Endothelial cell (in vitro differentiated cells): ENCODE measurements at places on chromosomes 2 and 18. TPM values are rescaled to one million over a fixed set of nuclear protein-coding genes. Genes with fewer than 3 reads are reported as not detected.

- no peaks in the 10 kb centered on the region for H3K4me1 ChIP-seq
- no peak overlapping the region for H3K27ac ChIP-seq
- no peak for DNase-seq
- H3K27me3 ChIP-seq = no peaks in the 10 kb centered on the region
- no peaks in the 10 kb centered on the region for H3K36me3 ChIP-seq
Observed at GRCh38 chr2:42819160-42819559, 26.8 kb upstream of the HAAO start.

DNA sequence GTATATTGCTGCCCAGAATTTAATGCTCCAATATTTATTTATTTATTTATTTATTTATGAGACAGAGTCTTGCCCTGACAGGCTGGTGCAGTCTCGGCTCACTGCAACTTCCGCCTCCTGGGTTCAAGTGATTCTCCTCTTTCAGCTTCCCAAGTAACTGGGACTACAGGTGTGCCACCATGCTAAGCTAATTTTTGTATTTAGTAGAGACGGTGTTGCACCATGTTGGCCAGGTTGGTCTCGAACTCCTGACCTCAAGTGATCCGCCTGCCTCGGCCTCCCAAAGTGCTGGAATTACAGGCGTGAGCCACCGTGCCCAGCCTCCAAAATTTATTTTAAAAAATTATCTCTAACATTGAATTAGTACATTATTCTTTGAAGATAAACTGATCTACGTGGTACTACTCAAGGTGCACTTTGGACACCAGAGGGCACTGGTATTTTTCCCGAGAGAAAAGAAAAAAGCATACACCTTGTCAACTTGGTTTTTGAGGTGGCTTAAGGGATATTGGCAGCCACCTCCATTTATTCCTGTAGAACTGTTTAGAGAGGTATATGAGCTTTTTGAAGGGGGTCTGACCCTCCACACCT, 1.4 kb upstream of the IDH1 start:
- DNase-seq = no peak
- H3K4me3 ChIP-seq = peak overlapping the region; percentile 89
- no peak overlapping the region for H3K27ac ChIP-seq
- peaks cover 26% of the 10 kb centered on the region for H3K4me1 ChIP-seq

- no peaks in the 10 kb centered on the region for H3K36me3 ChIP-seq
- no peak overlapping the region for H3K27ac ChIP-seq
- peaks cover under 1% of the 10 kb centered on the region for H3K27me3 ChIP-seq
- DNase-seq = no peak
- no peak overlapping the region for H3K4me3 ChIP-seq
Observed at GRCh38 chr2:168470320-168471162, 14.5 kb downstream of the CERS6 start.

DNA sequence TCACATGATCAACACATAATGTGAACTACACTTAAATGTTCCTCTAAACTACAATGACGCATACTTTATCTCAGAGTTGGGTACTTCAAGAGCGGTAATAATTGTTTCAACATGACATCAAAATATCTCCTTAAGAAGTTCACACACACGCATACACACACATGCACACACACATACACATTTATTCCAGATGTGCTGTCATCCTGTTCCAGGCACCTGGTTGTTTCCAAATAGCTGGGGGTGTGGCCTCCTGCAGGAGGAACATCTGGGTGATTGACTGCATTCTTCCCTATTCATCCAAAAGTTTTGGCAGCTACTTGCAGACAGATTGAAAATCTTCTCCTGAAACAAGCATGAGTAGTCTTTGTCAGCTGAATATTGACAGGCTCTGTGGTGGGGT, 37.9 kb upstream of the PIK3C3 start:
- H3K27me3 ChIP-seq = no peaks in the 10 kb centered on the region
- H3K4me3 ChIP-seq = no peak overlapping the region
- H3K36me3 ChIP-seq = no peaks in the 10 kb centered on the region
- no peak overlapping the region for H3K27ac ChIP-seq
- H3K4me1 ChIP-seq = no peaks in the 10 kb centered on the region

GRCh38 chr2:20584399-20585358, 66.2 kb downstream of the HS1BP3 start:
- peaks cover 10% of the 10 kb centered on the region for H3K27me3 ChIP-seq
- no peak overlapping the region for H3K4me3 ChIP-seq
- H3K27ac ChIP-seq = peak overlapping the region; percentile 70
- no peak for DNase-seq
- H3K4me1 ChIP-seq = peaks cover 32% of the 10 kb centered on the region
- no peaks in the 10 kb centered on the region for H3K36me3 ChIP-seq

DNA sequence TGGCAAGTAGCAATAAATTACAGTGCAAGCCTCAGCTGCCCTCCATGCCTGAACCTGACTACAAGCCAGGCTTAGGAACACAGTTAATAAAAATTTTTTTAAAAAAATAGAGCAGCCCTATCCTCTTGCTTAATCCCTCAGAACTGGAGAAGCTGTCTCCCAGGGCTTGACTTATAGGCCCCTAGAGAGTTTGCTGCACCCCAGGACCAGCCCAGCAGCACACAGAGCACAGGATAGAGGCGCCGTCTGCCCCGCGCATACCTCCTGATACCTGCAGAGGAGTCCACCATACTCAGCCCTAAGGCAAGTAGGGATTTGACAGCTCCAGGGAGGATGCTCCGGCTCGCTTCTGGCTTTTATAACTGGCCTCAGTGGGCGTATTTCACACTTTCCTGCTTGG, 548.6 kb upstream of the RAB6C start:
- H3K4me1 ChIP-seq = no peaks in the 10 kb centered on the region
- peaks cover 3% of the 10 kb centered on the region for H3K36me3 ChIP-seq
- H3K27me3 ChIP-seq = peaks cover 8% of the 10 kb centered on the region
- no peak for DNase-seq

DNA sequence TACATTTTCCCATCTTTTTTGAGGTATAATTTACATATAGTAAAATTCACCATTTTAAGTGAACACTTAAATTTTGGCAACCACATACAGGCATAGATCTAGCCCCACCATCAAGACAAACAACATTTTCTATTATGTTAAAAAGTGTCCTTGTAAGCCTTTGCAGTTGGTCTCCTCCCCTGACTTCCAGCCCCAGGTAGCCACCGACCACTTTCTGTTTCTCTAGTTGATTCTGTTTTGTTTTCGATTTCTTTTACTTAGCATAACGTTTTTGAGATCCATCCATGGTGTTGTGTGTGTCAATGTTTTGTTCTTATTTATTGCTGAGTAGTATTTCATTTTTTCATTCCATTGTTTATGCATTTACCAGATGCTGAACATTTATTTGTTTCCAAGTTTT, 135.5 kb upstream of the FOSL2 start:
- no peaks in the 10 kb centered on the region for H3K27me3 ChIP-seq
- H3K36me3 ChIP-seq = no peaks in the 10 kb centered on the region
- H3K4me3 ChIP-seq = no peak overlapping the region
- no peak overlapping the region for H3K27ac ChIP-seq
- DNase-seq = no peak

- no peaks in the 10 kb centered on the region for H3K36me3 ChIP-seq
- no peak overlapping the region for H3K27ac ChIP-seq
- H3K4me1 ChIP-seq = peaks cover 23% of the 10 kb centered on the region
- DNase-seq = no peak
- no peak overlapping the region for H3K4me3 ChIP-seq
Observed at GRCh38 chr2:177207101-177207500, 5.5 kb upstream of the HNRNPA3 start.

DNA sequence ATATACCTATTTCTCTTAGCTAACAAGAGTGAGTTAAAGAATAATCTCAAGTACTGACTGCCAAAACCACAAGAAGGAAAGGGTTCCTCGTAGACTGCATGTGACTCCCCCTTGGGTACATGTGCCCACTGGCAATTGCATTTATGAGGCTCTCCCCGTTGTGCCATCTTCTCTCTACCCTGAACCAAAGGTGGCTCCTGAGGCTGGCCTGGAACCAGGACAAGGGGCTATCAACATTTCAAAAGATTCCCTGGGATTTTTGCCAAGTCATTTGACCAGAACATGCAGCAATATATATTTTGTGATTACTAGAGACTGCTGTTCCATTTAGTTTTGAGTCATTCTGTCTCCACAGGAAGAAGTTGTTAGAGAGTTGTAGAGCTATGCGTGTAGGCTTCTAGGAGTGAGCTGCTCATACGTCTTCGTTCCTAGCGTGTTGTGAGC, 45.8 kb downstream of the LAMA3 start:
- peaks cover 10% of the 10 kb centered on the region for H3K4me1 ChIP-seq
- DNase-seq = no peak
- no peak overlapping the region for H3K4me3 ChIP-seq

DNA sequence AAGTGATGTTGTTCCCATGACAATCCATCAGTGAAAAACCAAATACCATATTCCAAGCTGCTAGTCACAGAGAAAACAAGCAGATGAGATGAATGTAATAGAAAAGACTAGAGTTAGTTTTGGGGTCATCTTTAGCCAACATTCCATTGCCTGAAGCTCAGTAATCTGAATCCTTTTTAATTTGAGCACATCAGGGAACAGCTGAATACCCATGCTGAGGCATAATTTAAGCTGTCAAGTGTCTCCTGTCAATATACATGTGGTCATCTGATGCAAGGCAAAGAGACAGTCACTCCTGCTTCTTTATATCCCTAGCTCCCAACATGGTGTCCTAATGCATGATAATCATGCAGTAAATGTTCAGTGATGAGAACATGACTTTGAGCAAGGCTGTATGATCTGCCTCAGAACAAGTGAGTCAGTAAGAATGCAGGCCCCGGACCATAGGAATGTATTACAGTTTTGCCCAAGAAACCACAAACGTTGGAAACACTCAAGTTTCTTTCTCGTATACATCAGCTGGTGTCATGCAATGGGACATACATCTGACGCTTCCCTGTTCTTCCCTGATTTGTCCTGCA, 48.0 kb downstream of the CDK15 start:
- H3K4me1 ChIP-seq = peaks cover 9% of the 10 kb centered on the region
- H3K36me3 ChIP-seq = no peaks in the 10 kb centered on the region
- DNase-seq = no peak
- no peak overlapping the region for H3K27ac ChIP-seq

FNDC4 gene
- total RNA-seq = 26.4 TPM

DNA sequence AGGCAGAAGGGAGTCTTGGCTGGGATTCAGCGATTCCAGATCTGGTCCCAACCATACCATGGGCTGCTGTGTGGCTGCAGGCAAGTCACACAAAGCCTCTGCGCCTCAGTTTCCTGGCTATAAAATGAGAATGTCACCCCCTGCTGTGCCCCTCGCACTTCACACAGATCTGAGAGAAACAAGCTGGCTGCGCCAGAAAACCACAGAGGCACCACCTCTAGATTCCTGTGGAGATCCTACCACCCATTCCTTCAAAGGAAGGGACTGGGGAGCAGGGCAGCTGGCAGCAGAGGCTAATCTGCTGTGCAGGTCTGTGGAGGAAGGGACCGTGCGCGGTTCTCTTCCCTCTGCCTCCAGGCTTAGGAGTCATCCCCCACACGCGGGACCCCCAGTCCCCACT, 19.8 kb downstream of the NEURL3 start:
- H3K27me3 ChIP-seq = peaks cover 15% of the 10 kb centered on the region
- H3K4me1 ChIP-seq = peaks cover 32% of the 10 kb centered on the region
- no peak for DNase-seq
- H3K4me3 ChIP-seq = no peak overlapping the region
- H3K36me3 ChIP-seq = peaks cover 4% of the 10 kb centered on the region
- no peak overlapping the region for H3K27ac ChIP-seq

DNA sequence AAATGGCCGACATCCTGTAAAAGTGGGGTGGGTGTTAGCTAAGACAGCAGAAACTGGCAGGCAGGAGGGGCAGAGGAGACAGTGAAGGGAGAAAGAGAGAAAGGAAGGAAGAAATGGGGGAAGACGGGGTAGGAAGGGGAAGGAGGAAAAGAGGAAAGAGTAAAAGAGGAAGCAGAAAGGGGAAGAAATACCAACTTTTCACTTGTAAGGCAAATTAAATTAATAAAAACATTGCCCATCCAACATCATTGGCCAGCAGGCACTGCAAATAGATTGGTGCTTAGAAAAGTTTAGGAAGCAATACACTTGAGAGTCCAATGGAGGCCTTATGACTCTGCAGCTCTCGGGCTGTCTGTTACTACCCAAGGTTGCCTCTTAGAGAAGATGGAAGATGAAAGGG, 116.7 kb downstream of the TNS1 start:
- no peak for DNase-seq
- no peak overlapping the region for H3K27ac ChIP-seq
- peaks cover 19% of the 10 kb centered on the region for H3K4me1 ChIP-seq

SERPINB10 gene
- total RNA-seq = not detected

- no peak overlapping the region for H3K27ac ChIP-seq
- H3K4me1 ChIP-seq = peaks cover 18% of the 10 kb centered on the region
- no peaks in the 10 kb centered on the region for H3K36me3 ChIP-seq
- DNase-seq = no peak
- H3K27me3 ChIP-seq = no peaks in the 10 kb centered on the region
Observed at GRCh38 chr2:225471482-225471881, 72.0 kb downstream of the NYAP2 start.

HOXD4 gene
- total RNA-seq = 3.5 TPM

ANKAR gene
- total RNA-seq = 8.5 TPM

DNA sequence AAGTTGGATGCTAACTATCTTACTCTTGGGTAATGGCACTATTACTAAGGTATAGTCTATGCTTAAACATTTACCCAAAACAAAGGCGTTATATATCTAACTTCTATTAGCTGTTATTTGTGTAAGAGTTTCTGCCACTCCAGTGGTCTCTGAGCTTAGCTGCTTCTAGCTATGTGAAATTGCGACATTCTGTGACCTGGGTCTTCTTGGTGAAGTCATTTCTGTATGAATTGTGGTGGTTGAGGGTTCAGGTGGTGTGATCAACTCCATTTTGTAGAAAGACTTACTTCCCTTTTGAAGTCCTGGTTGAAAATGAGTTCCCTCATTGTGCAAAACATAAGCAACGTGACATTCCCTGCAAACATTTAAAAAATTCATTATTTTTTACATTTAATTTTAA, 221.6 kb downstream of the PIK3C3 start:
- no peak for DNase-seq
- no peak overlapping the region for H3K27ac ChIP-seq
- H3K4me1 ChIP-seq = no peaks in the 10 kb centered on the region
- no peaks in the 10 kb centered on the region for H3K27me3 ChIP-seq
- no peak overlapping the region for H3K4me3 ChIP-seq

DNA sequence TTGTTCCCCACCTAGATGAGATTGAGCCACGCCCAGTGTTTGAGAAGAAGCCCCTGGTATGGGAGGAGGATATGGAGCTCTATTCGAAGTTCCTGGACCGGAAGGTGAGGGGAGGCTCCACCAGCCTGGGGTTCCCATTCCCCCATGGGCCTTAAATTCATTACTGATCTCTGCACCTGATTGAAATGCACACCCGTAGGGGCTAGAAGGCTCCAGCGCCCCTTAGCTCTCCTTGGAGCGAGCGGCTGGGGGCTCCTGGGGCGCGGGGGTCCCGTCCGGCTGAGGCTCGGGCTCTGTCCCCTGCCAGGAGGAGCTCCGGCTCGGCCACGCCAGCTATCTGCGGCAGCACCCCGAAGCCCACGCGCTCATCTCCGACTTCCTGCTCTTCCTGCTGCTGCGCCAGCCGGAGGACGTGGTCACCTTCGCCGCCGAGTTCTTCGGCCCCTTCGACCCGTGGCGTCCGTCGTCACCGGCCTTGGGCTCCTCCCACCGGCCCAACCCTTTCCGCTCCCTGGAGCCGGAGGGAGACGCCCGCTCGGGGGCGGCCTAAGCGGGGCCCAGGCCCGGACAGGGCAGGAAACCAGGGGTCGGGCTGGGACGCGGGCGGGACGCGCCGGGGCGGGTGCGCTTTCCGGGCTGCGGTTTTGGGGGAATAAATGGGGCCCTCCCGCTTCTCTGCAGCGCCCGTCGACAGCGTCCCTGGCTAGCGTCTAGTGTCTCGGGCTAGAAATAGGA, 10.9 kb downstream of the CATIP start:
- H3K27ac ChIP-seq = no peak overlapping the region
- peaks cover 5% of the 10 kb centered on the region for H3K27me3 ChIP-seq
- peak; percentile 77 for DNase-seq
- no peaks in the 10 kb centered on the region for H3K36me3 ChIP-seq
- H3K4me1 ChIP-seq = peaks cover 6% of the 10 kb centered on the region
